ENCODE measurements at places on chromosomes 13 and 19.

GRCh38 chr13:106350208-106350607 is 185.3 kb downstream of the EFNB2 start:
- DNase-seq = no peak

DNA sequence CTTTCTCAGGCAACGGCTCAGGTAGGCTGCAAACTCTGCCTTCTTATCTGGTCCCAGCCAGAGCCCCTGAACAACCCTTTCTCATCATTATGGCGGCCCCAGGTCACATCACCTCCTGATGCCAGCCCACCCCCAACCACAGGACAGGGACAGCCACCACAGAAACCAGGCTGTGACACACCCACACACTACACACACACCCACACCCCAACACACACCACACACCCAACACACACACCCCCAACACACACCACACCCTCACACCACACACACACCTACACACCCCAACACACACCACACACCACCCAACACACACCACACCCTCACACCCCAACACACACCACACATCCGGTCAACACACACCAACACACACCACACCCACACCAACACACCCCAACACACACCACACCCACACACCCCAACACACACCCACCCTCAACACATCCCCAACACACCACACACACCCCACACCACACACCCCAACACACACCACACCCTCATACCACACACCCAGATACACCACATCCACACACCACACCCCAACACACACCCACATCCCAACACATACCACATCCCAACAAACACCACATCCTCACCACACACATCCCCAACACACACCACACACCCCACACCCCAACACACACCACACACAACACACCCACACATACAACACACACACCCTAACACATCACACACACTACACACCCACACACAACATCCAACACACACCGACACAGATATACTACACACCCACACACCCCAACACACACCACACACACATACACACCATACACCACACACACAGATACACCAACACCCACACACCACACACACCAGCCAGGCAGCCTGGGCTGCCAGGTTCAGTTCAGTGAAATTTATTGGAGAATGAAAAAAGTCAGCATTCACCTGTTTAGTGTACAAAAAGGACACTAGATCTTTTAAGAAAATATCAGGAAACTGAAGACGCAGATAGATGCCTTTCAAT is 4.2 kb upstream of the ISYNA1 start:
- DNase-seq = no peak

GRCh38 chr19:46753420-46754155 is 7.3 kb upstream of the STRN4 start:
- DNase-seq = no peak

- DNase-seq = no peak
These were observed 29.0 kb downstream of the CKM start for GRCh38 chr19:45293682-45294081.

GRCh38 chr19:18494267-18494607 is 27.6 kb downstream of the ELL start:
- no peak for DNase-seq

DNA sequence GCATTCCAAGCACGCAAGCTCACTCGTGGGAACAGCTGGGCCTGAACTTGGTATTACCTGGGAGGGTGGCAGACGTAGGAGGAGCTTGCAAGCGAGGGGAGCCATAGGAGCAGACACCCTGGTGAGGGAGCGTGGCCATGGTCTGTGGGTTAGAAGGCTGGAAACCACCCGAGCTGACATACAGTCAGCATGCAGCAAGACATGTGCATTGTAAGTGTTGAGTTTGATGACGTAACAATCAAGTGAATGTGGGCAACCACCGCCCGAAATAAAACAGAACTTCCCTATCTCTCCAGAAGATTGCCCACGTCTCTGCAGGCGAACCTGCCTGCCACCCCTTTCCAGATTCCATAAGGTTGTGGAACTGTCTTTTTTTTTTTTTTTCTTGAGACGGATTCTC is 26.8 kb downstream of the UBXN6 start:
- DNase-seq = no peak

DNA sequence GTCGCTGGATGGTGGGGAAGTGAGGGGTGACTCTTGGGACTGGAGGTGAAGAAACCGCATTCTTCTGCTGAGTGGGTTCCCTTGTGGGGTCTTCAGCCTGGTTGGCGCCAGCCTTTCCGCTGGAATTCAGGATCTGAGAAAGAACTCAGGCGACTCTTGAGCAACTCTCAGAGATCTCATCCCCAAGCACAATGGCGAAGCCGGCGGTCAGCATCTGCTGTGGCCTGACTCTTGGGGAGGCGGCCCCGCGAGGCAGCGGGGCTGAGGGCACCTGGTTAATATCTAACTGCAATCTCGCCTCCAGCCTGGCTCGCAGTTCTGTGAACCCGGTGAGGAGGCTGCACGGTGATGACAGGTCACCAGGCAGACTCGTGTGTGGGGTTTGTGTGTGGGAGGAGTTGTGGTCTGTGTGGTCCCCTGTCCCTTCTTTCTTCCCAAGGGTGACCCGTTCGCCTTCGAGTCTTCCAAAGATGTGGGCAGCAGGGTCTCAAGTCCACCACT is 883 bp downstream of the ZNF441 start:
- no peak for DNase-seq

GRCh38 chr13:74464670-74465069 is 330.5 kb upstream of the KLF12 start:
- DNase-seq = no peak

DNA sequence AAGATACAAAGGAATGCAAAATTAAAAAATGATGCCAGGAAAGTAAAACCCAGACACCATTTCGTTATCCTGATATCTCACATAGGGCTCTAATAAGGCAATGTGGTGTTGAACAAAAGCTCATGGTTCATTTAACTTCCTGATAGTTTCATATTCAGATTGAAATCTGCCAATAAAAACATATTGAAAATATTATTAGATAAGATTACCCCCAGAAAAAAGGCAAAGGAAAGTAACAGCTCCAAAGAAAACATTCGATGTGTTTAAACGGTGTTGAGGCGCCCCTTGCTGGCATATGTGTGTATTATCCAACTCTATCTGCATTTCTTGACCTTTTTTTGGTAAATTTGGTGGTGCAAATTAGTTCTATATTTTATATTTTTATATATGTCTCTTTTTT is 75.9 kb downstream of the ESD start:
- no peak for DNase-seq

DNA sequence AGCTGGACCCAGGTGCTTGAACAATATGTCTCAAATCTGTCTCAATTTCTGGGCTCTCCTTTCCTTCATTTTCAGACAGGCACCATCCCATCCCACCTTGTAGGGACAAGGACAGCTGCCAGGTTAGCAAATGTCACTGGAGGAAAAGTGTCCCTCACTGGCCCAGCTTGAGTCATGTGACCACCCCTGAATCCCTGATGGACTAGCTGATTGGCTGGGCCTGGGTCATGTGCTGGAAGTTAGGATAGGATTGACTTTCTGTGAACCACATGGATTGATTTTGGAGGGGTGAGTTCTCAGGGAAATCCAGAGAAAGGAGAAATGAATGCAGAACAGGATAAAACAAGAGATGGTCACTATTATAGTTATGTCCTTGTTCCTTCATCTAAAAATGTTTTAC is 28.2 kb upstream of the FXYD3 start:
- no peak for DNase-seq

DNA sequence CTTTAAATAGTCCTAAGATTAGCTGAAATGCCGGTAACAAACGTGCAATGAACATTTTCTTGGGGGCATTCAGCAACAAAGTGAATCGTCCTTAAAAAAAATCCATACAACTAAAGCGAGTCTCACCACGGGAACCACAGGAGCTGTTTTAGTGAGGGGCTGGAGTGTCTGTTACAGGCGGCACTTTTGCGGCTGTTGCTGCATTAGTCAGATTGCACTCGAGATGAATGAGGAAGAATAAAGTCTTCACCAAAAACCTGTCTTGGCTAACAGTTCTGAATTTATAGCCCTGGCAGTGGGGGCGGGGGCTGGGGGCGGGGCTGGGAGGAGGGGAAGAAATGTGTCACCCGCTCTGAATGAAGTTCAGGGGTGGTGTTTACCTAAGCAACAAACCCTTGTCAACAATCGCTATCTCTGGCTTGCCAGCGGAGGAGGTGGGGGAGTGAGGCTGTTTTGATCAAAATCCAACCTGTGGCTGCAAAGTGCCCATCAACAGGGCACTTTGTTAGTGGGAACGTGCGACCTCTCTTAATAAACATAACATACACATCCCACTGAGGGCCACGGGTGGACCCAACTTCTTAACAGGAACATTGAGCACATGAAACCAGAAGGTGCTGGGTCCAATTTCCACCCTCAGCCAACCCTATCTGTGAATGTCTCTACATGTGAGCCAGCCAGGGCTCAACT is 44.5 kb downstream of the RFX2 start:
- no peak for DNase-seq

- DNase-seq = no peak
These were observed 59.9 kb downstream of the ABCC4 start for GRCh38 chr13:95241321-95241720.

DNA sequence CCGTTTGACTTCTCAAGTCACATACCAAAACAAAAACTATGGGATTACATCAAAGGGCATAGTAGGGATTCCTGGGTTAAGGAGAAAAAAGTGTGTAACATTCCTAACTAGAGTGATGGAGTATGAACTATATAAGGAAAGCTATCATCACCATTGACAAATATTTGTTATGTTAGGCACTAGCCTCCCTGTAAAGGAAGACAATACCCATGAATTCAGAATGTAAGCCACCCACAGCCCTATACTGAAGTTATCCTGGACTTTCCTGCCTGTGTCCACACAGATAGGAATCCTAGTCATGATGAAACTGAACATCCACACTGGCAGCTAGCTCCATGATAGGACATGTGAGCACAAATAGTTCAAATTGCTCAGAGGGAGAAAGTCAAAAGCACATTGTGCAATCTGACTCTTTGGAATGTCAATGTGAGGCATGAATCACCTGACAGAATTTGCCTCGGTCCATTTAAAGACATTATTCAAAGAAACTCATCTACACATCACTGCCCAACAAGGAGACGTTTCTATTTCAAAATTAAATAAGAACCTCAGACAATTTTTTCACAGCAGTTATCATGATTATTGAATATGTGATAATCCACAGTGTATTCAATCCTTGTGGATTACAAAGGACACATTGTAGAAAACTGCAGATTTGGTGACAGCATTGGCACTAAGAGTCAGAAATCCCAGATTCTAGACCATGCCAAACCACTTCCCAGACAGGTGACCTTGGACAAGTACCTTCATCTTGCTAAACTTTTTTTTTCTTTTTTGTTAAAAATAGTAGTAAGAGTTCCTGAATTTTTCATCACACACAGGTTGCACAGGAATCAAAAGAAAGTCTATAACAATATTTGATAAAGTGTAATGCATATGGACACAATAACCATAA is 529.3 kb downstream of the IRS2 start:
- DNase-seq = no peak

GRCh38 chr19:5893907-5894703 is 9.5 kb downstream of the NDUFA11 start:
- no peak for DNase-seq

- no peak for DNase-seq
These were observed 900.1 kb downstream of the PCDH17 start for GRCh38 chr13:58531614-58532013.

DNA sequence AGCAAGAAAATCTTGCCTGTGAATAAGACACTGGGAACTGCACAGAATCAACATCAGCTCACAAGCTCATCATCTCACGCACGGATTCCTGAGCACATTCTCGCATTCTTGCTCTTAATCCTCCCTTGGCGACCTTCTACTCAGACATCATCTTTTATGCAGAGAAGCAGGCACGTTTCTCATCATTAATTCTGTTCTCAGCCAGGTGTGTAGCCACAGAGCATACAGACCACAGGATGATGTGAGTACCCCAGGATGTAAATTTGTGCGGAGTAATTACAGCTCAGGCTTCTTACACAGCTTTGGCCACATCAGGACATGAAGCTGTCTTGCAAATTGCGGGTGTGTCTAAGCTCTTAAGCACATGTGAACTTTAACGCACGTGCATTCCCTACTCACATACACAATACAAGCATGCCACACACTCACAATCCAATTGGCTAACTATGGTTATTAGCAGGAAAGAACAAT is 36.5 kb upstream of the SACS start:
- no peak for DNase-seq

DNA sequence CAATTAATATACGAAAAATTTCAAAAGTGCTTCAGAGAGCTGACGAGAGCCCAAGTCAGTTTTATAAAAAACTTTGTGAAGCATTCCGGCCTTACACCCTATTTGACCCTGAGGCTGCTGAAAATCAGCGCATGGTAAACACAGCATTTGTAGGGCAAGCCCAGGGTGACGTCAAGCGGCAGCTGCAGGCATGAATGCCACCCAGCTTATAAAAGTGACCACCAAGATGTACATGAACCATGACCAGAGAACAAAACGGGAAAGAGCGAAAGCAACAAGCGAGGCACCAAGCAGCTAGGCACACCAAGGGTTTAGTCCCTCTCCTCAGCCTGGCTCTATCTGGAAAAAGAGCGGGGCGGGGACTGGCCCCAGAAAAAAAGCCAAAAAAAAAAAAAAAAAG is 6.0 kb downstream of the SIGLEC11 start:
- no peak for DNase-seq

GRCh38 chr19:28322491-28322890 is 890.5 kb downstream of the UQCRFS1 start:
- DNase-seq = no peak

GRCh38 chr13:41709511-41709910 is 251.4 kb downstream of the VWA8 start:
- no peak for DNase-seq

DNA sequence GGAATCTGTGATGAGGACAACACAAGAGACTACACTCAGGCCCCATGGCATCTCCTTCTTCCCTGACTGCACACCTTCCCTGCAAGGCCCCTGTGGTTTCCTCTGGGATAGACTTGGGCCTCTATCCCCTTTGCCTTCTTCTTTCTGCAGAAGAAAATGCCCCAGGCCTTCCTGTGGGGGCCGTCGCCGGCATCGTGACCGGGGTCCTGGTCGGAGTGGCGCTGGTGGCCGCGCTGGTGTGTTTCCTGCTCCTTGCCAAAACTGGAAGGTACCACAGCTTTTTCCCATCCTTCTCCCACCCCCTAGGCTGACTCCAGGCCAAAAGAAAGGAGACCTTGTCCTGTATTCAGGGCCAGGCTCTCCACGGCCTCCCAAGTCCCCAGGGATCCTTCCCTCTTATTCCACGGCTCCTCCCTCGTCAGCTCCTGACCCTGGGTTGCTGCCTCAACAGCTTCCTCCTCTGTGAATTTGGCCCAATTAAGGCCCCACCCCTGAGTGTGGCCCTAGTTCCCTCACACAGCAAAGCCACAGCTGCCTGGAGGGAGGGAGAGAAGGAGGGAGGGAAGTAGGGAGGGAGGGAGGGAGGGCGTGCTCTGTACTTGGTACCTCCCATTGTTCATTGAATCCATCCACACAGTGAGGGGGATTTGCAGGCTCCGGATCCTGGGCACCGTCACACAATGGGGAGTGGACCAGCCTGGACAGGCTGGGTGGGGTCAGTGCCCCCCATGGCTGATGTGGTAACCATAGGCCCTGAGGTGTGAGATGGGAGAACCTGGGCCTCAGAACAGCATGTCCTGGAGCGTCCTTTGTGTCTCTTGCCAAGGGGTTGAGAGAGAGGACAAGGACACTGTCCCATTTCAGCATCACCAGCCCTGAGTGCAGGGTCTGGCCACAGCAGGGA is 12.5 kb downstream of the CEACAM3 start:
- no peak for DNase-seq

- no peak for DNase-seq
These were observed 161.6 kb downstream of the FLT1 start for GRCh38 chr13:28333204-28333881.

GRCh38 chr19:6639439-6639838 is 30.5 kb downstream of the TNFSF14 start:
- DNase-seq = no peak

GRCh38 chr19:35915443-35915842 is 7.3 kb upstream of the TYROBP start:
- no peak for DNase-seq
